NCI-H524 (cell line): ENCODE measurements at places on chromosomes 6 and 20.

GRCh38 chr6:72650081-72650745 is 28.3 kb downstream of the KCNQ5 start:
- no peak for DNase-seq

- DNase-seq = no peak
Observed at GRCh38 chr6:135222623-135223022, 41.5 kb downstream of the MYB start.

GRCh38 chr6:35260591-35261570 is 1.3 kb downstream of the ZNF76 start:
- peak; percentile 33 for DNase-seq

- DNase-seq = no peak
Observed at GRCh38 chr20:58084966-58085365, 143.5 kb downstream of the ANKRD60 start.

DNA sequence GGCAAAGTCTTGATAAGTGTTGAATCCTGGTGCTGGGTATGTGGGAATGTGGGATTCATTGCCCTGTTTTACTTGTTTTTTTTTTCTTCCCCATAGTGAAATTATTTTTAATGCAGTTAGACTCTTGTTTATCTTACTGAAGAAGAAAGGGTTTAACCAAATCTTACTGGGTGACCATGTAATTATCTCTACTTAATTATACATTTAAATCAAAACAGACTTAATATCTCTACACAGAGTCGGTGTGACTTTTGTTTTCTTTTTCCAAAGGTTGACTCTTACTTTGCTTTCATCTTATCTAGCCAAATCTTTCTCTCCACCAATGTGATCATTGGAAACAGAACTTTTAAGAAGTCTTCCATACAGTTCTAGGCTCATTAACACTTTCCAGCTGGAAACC is 67.7 kb upstream of the DYNLRB1 start:
- no peak for DNase-seq

DNA sequence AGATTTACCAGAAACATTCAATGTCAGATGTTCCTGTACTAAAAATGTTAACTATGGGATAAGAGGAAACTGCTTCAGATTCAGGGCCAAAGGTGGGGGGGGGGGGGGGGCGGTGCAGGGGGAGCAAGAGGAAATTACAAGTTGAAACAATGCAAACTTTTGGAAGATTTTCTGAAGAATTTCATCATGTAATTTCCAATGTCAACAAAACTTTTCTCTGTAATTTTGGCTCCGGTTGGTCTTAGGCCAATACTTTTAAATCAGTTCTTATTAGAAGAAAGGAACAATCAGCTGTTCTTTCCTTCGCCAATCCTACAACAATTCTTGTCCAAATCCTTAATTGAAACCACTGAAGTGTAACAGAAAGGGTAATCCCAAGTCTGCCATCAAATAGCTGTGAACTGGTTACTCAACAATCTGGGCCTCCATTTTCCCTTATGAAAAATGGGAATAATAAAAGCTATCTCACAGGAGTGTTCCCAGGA is 13.1 kb downstream of the UQCC1 start:
- no peak for DNase-seq

- no peak for DNase-seq
Observed at GRCh38 chr20:21511850-21512633, 1.8 kb downstream of the NKX2-2 start.

GRCh38 chr6:53410508-53411258 is 61.9 kb upstream of the ELOVL5 start:
- DNase-seq = no peak

- peak; percentile 20 for DNase-seq
Observed at GRCh38 chr20:49853640-49854039, 41.0 kb downstream of the SLC9A8 start.

- DNase-seq = no peak
Observed at GRCh38 chr20:17904027-17904426, 64.6 kb downstream of the SNX5 start.

- DNase-seq = no peak
Observed at GRCh38 chr20:44080064-44080463, 106.9 kb downstream of the JPH2 start.

DNA sequence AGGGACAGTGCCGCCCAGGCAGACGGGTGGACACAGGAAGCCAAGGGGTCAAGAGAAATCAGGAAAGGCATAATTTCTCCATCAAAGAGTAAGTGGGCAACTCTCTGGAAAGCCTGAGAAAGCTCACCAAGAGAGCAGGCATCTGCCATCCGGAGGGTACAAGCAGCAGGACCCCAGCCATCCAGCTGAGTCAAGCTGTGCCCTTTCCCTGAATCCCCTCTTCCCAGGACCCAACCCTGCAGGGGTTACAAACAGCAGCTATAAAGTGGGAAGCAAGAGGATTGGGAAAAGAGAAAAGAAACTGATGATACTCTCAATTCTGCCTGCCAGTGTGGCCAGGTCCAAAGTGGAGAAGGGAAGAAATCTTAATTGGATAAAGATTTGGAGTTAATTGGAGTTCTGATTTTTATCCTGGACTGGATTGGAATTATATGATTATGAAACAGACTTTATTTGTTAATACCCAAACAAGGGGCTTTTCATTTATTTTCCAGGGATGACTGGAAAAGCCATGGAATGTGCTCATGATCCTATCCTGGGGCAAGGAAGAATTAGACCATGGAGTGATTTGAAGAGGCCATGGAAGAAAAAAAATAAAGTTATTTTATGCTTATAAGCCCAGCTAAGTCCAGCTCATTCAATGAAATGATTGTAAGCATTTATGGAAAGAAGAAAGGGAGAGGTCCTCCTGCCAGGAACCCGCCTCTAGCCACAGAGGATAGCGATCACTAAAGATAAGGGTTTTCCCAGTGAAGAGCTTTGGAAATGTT is 34.9 kb downstream of the NHLRC1 start:
- DNase-seq = no peak

- no peak for DNase-seq
Observed at GRCh38 chr6:119323478-119323877, 26.1 kb downstream of the MAN1A1 start.

GRCh38 chr20:12318043-12318442 is 400.4 kb downstream of the BTBD3 start:
- DNase-seq = no peak

DNA sequence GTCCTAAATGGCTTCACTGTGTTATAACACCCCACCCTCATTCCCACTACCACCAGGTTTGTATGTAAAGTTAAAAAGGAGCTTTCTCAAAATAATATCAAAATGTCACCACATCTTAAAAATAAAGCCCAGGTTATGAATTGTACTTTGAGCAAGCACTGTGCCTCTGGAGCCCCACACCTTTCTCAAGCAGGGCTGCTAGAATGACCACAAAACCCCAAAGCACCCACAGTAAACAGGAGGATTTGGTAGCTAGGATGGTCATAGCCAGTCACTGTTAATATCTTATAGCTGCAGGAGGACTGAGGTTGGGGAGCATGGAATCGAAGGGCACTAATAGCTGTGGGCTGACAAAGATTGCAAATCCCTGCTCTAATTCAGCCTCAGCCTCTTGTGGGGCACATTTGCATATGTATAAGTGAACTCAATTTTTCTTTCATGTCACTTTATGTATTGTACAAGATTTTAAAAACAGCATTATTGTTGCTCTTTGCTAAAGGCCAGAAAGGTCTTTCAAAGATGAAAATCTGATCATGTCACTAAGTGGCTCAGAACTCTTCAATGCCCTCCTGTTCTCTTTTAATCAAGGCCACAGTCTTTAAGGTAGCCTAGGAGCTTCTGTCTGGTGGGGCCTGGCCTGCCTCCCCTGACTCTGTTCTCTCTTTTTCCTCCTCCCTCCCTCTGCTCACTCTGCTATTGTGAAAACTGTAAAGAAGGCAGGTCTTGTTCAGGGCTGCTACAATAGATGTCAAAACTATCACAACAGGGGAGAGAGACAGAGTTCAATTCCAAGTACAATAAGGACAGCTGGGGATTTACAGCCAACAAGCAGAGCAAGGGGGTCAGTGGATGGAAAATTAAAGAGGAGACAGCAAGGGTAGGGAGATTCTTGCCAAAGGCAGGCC is 101.6 kb downstream of the TMEM200A start:
- DNase-seq = no peak

DNA sequence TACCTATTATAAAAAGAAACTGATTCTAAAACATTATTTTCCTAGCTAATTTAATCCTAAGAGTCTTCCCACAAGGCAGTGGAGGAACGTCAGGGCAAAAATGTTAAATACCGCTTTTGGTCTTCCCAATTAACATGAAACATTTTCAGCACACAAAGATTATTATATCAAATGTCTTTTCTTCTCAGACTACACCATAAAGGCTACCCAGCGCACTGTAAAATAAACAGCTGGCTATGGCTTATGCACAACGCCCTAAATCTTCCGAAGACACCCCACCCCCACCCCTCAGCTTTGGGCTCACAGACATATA is 1.0 kb downstream of the NUDT3 start:
- peak; percentile 80 for DNase-seq

- DNase-seq = no peak
Observed at GRCh38 chr6:119220452-119220851, 129.1 kb downstream of the MAN1A1 start.

- no peak for DNase-seq
Observed at GRCh38 chr6:25014791-25015560, 79.2 kb upstream of the RIPOR2 start.

GRCh38 chr20:25629816-25630499 is 6.1 kb upstream of the NANP start:
- no peak for DNase-seq

GRCh38 chr6:31498748-31499147 is 803 bp downstream of the MICB start:
- no peak for DNase-seq

GRCh38 chr20:50366270-50367103 is 143.7 kb upstream of the PTPN1 start:
- no peak for DNase-seq

DNA sequence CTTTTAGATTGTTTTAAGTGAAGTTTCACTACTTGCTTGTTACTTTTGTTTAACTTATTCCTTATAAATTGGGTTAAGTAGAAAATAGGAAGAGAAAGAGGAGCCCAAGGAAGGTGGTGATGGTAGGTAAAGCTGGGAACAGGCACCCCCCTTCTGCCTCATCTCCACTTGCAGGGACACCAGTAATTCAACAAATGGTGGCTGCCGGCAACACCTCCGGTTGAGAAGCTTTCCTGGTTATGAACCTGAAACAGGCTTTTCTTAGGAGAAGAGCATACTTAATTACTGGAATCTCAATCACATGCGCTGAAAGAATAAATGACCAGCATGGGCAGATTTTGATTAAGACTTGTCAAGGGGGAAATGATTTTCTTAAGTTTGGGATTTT is 158.9 kb upstream of the ZNF217 start:
- no peak for DNase-seq

- DNase-seq = no peak
Observed at GRCh38 chr20:62009869-62010445, 55.7 kb downstream of the TAF4 start.

- DNase-seq = no peak
Observed at GRCh38 chr6:161598896-161599295, 325.0 kb upstream of the AGPAT4 start.

DNA sequence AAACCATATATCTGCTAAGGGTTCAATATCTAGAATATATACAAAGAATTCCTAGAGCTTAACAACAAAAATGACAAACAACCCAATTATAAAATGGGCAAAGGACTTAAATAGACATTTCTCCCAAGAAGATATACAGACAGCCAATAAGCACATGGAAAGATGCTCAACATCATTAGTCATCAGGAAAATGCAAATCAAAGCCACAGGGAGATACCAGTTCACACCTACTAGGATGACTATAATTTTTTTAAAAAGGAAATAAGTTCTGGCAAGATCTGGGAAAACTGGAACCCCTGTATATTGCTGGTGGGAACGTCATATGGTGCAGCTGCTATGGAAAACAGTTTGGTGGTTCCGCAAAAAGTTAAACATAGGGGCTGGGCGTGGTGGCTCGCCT is 116.2 kb upstream of the MYL9 start:
- DNase-seq = no peak

GRCh38 chr6:68732423-68732822 is 97.3 kb downstream of the ADGRB3 start:
- no peak for DNase-seq

DNA sequence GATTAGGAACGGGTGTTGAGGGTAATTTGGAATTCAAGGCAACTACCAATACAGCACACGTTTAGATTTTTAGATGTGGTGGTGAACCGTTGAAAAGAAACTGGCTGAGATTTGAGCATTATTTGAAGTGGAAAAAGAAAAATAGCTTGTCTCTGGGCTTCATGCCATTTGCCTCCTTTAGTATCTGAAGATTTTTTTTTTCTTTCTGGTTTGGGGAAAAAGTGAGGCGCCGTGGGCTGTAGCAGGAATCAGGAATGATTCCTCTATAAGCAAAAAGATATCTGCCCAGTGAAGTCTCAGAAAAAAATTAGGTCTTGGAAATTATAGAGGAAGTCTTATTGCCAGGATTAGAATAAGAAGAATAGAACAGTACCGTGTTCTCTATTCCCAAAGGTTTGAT is 88.5 kb downstream of the RPS12 start:
- DNase-seq = no peak
